ENCODE measurements at places on chromosomes 2 and 18. TPM values are rescaled to one million over a fixed set of nuclear protein-coding genes. Genes with fewer than 3 reads are reported as not detected.

DNA sequence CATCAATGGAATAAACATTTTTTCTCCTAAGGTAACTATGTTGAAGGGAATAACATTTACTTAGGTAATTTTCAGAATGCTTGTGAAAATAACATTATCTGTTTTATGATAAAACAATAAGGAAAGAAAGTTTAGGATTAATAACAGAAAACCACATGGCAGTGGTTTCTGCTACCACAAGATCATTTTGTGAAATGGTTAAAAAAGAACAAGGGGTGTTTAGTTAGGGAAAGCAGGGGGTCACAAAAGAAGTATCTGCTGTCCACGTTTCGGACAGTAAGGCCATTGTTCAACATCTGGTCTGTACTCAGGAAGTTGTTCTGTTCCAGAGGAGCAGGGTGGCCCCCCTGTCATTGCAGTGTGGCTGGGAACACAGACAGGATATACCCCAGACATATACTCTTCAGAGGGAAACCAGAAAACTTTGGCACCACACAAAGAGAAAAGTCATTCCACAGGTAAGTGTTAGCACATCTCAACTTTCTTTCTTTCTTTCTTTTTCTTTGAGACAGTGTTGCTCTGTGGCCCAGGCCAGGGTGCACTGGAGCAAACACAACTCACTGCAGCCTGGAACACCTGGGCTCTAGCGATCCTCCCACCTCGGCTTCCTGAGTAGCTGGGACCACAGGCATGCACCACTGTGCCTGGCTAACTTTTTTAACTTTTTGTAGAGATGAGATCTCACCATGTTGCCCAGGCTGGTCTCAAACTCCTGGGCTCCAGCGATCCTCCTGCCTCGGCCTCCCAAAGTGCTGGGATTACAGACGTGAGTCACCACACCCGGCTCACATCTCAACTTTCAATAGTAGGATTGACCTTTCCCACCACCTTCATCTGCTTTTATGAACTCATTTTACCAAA is 14.8 kb upstream of the ARL5A start:
- no peaks in the 10 kb centered on the region for H3K4me1 ChIP-seq
- peaks cover 2% of the 10 kb centered on the region for H3K27me3 ChIP-seq
- no peaks in the 10 kb centered on the region for H3K36me3 ChIP-seq

GRCh38 chr18:363301-364085 is 95.6 kb upstream of the THOC1 start:
- H3K27ac ChIP-seq: no peak overlapping the region
- H3K4me1 ChIP-seq: no peaks in the 10 kb centered on the region
- H3K27me3 ChIP-seq: peaks cover 4% of the 10 kb centered on the region
- no peak for DNase-seq
- no peak overlapping the region for H3K4me3 ChIP-seq

DNA sequence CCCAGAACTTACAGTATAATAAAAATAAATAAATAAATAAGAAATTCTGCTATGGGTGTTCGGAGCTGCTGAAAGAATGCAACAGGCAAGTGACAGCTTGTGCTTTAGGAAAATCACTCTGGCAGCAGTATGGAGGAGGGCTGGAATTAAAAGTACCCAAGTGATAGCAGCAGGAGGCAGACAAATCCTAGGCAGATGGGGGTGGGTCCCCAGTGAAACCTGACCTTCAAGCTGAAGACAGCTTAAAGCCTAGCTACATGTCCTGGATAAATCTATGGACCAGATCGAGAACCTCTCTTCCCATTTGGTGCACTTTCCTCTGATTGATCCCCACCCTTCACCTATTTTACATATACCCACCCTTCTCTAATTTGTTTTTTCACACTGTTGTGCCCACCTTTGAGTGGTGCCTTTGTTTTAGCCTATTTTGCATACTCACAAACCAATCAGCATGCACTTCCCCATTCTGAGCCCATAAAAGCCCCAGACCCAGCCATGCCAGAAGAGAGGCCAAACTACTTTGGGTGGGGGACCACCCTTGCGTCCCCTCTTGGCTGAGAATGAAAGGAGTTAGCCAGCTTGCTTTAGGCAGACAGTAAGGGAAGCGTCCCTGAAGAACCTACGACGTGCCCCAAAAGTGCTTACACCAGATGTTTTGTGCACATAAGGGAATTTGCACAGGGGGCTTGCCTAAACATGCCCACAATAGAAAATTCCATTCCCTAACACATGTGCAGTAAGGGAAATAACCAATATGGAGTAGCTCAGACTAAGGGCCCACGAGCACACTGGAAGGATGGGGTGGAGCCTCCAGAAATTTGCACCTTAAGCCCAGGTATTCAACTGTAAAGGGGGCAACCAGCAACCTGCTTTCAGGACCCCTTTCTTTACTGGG is 3.0 kb downstream of the METTL8 start:
- DNase-seq: no peak
- H3K4me1 ChIP-seq: peaks cover 23% of the 10 kb centered on the region
- no peaks in the 10 kb centered on the region for H3K36me3 ChIP-seq

GRCh38 chr2:64025741-64026140 is 6.5 kb upstream of the VPS54 start:
- H3K27me3 ChIP-seq: peaks cover 2% of the 10 kb centered on the region
- no peak overlapping the region for H3K27ac ChIP-seq
- no peak for DNase-seq
- no peak overlapping the region for H3K4me3 ChIP-seq

GRCh38 chr2:98379311-98380202 is 33.3 kb downstream of the CNGA3 start:
- no peak overlapping the region for H3K4me3 ChIP-seq
- H3K27ac ChIP-seq: no peak overlapping the region
- H3K36me3 ChIP-seq: no peaks in the 10 kb centered on the region
- H3K27me3 ChIP-seq: peaks cover 12% of the 10 kb centered on the region
- no peaks in the 10 kb centered on the region for H3K4me1 ChIP-seq
- DNase-seq: no peak

- H3K36me3 ChIP-seq: no peaks in the 10 kb centered on the region
- DNase-seq: peak; percentile 5
- H3K27me3 ChIP-seq: peaks cover 7% of the 10 kb centered on the region
- peaks cover 38% of the 10 kb centered on the region for H3K4me1 ChIP-seq
- peak overlapping the region; percentile 99 for H3K4me3 ChIP-seq
Observed at GRCh38 chr2:32061973-32062861, 1.1 kb upstream of the SPAST start.

DNA sequence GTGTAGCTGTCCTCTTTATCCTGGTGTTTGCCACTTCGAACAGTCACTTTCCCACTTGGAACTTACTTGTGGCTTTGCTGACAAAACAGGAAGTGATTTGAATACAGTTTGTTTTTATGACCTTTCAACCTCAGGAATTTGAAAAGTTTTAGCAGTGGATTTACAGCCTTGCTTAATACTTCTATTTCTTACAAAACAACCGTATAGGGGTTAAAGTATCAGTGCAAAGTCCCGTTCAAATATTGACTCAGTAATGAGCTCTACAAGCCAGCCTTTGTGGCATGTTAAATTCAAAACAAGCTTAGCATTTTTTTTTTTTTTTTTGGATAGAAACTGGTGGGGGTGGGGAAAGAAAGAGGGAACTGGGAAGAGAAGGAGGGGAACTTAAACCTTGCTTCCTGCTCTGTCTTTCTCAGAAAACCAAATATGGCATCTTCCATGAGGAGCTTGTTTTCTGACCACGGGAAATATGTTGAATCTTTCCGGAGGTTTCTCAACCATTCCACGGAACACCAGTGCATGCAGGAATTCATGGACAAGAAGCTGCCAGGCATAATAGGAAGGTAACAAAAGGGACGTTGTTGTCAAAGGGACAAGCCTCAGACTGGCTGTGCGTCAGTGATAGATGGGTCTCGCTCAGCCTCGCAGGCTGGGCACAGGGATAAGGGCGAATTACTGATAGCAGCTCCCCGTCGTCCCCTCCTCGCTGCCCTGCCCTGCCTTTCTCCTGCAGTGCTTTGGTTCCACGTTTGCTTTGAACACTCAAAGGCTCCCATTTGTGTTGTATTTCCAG is at the start of gene HNMT:
TSS of gene HNMT (plus strand) at position 408 of the 793 bp plus-strand sequence. CDS start at position 427, 19 bp downstream.
- H3K27ac ChIP-seq: no peak within 1 kb of the TSS
- no peak within 1 kb of the TSS for H3K4me3 ChIP-seq
- no peaks in the 10 kb centered on the region for H3K4me1 ChIP-seq
- DNase-seq: no peak
- H3K27me3 ChIP-seq: peaks cover 2% of the 10 kb centered on the region

Gene CCBE1
- polyA plus RNA-seq: not detected

Gene ACP1
- polyA plus RNA-seq: 191 TPM

- DNase-seq: no peak
- peak overlapping the region; percentile 87 for H3K4me3 ChIP-seq
Observed at GRCh38 chr2:64989982-64990614, 899 bp downstream of the SLC1A4 start.

- H3K4me1 ChIP-seq: peaks cover 54% of the 10 kb centered on the region
- H3K27ac ChIP-seq: no peak overlapping the region
- DNase-seq: no peak
Observed at GRCh38 chr2:134407154-134407890, 153.4 kb downstream of the MGAT5 start.

DNA sequence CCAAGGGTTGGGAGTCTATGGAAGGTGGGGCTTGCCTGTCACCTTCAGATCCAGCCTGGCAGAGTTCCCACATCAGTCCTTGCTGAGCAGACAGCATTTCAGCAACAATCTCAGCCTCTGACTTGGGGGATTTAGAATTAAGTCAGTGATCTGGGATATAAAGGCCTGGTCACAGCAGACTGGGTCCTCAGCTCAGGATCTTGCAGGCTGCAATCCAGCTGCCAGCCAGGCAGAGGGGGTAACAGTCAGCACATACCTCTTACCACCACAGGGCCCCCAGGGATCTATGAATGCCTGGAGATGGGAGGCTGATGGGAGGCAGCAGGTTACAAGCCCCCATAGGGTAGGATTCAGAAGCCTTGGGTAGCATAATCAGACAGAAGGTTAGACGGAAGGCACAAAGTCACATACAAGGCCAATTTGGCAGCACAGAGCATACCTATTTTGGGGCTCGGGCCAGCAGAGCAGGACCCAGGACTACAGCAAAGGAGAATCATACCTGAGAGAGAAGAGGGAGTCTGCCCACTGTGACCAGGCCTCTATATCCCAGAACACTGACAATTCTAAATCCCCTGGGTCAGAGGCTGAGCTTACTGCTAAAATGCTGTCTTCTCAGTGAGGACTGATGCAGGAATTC is 163.5 kb downstream of the MTCL1 start:
- H3K4me3 ChIP-seq: no peak overlapping the region
- H3K27ac ChIP-seq: no peak overlapping the region
- no peaks in the 10 kb centered on the region for H3K27me3 ChIP-seq
- H3K36me3 ChIP-seq: no peaks in the 10 kb centered on the region
- no peak for DNase-seq

- H3K4me3 ChIP-seq: no peak overlapping the region
- H3K27me3 ChIP-seq: peaks cover 8% of the 10 kb centered on the region
- no peaks in the 10 kb centered on the region for H3K36me3 ChIP-seq
- H3K27ac ChIP-seq: no peak overlapping the region
Observed at GRCh38 chr18:48106976-48107781, 176.7 kb upstream of the SMAD2 start.

Gene CABYR
- not detected for polyA plus RNA-seq

- no peaks in the 10 kb centered on the region for H3K36me3 ChIP-seq
- H3K4me1 ChIP-seq: no peaks in the 10 kb centered on the region
- no peak for DNase-seq
- no peak overlapping the region for H3K4me3 ChIP-seq
- no peak overlapping the region for H3K27ac ChIP-seq
Observed at GRCh38 chr18:57749604-57749970, 53.5 kb downstream of the ATP8B1 start.

DNA sequence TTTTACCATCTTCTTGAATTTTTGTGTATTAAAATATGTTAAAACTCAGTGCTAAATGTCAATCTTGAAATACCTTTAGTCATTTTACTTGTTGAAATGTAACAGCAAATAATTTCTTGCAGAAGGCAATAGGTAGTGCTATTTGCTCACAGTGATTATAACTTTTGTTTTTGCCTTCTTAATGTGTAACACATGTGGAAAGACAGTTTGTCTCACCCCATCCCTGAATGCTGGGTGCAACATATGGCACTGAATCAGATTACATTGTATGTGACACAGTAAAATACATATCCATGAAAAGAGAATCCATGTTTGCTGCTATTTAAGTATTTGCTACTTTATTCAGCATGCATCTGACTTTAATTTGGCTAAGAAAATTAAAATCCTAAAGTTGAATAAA is 35.3 kb downstream of the FRZB start:
- DNase-seq: no peak
- no peaks in the 10 kb centered on the region for H3K36me3 ChIP-seq
- H3K27me3 ChIP-seq: peaks cover 1% of the 10 kb centered on the region
- no peak overlapping the region for H3K27ac ChIP-seq

Gene IER3IP1
- 23.6 TPM for polyA plus RNA-seq

GRCh38 chr2:23673830-23674679 is 252.9 kb downstream of the ATAD2B start:
- H3K27me3 ChIP-seq: peaks cover 6% of the 10 kb centered on the region
- no peaks in the 10 kb centered on the region for H3K4me1 ChIP-seq
- H3K27ac ChIP-seq: no peak overlapping the region
- no peaks in the 10 kb centered on the region for H3K36me3 ChIP-seq
- DNase-seq: no peak
- H3K4me3 ChIP-seq: no peak overlapping the region

DNA sequence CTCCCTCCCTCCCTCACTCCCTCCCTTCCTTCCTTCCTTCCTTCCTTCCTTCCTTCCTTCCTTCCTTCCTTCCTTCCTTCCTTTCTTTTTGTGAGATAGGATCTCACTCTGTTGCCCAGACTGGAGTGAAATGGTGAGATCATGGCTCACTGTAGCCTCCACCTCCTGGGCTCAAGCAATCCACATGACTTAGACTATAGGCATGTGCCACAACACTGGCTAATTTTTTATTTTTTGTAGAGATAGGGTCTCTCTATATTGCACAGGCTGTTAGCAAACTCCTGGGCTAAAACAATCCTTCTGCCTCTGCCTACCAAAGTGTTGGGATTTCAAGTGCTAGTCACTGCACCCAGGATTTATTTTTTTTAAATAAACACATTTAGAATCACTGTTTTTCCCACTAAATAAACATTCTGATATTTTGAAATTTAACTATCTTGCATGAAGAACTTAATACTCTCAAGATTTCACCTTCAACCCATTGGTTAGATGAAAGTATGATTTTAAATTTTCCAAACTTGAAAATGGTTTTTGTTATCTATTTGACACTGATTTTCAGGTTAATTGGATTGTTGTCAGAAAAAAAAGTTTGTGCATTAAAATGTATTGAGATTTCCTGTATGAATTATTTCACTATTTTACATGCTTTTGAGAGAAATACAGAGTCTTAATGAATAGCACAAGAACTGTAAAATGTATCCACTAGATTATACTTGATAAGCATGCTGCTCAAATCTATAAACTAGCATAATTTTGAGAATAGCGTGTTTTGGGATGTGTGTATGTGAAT is 745.1 kb downstream of the TSN start:
- DNase-seq: no peak
- no peak overlapping the region for H3K27ac ChIP-seq

GRCh38 chr2:138707392-138708074 is 72.7 kb downstream of the NXPH2 start:
- no peaks in the 10 kb centered on the region for H3K27me3 ChIP-seq
- DNase-seq: no peak
- H3K27ac ChIP-seq: no peak overlapping the region
- H3K4me1 ChIP-seq: no peaks in the 10 kb centered on the region
- no peak overlapping the region for H3K4me3 ChIP-seq
- H3K36me3 ChIP-seq: no peaks in the 10 kb centered on the region

Gene MROH2A
- polyA plus RNA-seq: not detected

Gene TNFAIP6
- polyA plus RNA-seq: not detected
